HFFc6 (cell line): ENCODE measurements at places on chromosomes 16 and 17. TPM values are rescaled to one million over a fixed set of nuclear protein-coding genes. Genes with fewer than 3 reads are reported as not detected.

DNA sequence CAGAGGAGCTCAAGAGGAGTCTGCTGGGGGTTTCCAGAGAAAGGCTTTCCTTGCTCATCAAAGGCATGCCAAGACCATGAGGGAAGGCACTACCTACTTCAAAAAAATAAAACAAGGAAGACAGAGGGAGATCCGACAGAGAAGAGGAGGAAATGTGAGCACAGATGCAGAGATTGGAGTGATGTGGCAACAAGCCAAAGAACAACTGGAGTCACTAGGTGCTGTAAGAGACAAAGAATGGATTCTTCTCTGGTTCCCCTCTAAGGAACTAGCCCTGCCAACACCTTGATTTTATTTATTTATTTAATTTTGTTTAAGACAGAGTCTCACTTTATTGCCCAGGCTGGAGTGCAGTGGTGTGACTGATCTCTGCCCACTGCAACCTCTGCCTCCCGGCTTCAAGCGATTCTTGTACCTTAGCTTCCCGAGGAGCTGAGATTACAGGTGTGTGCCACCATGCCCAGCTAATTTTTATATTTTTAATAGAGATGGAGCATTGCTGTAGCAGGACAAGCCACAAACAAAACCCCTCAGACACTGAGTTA lies 13.8 kb upstream of the ACSF2 start:
- peaks cover 14% of the 10 kb centered on the region for H3K4me1 ChIP-seq
- H3K4me3 ChIP-seq = no peak overlapping the region
- peaks cover 8% of the 10 kb centered on the region for H3K27me3 ChIP-seq
- DNase-seq = no peak
- no peaks in the 10 kb centered on the region for H3K36me3 ChIP-seq

DNA sequence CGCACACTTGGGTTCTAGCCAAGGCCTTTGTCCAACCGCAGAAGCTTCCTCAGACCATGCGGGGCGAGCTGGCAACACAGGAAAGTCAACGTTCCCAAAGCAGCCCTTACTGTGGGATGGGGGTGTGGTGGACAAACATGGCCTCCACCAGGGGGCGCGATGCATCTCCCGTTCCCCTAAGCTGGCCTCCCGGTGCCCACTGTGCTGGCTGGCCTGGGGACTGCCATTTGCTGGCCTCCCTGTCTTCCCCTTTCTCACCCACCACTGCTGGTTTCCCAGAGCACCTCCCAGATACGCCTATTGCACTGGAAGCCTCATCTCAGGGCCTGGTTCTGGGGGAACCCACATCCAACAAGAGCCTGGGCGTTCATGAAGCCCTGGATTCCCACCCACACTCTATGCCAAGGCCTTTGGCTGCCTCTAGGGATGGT lies 145.3 kb downstream of the IRF8 start:
- no peak overlapping the region for H3K4me3 ChIP-seq
- no peak overlapping the region for H3K27ac ChIP-seq
- H3K36me3 ChIP-seq = no peaks in the 10 kb centered on the region

DNA sequence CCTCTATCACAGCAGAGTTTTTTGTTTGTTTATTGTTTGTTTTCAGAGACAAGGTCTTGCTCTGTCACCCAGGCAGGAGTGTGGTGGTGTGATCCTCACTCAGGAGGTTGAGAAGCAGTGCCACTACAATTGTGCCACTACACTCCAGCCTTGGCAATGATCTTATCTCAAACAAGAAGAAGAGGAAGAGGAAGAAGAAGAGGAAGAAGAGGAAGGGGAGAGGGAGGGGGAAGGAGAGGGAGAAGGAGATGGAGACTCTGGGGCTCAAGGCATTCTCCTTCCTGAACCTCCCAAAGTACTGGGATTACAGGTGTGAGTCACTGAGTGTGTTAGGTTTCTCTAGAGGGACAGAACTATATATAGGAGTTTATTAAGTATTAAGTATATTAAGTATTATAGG lies 17.1 kb upstream of the C17orf58 start:
- no peak overlapping the region for H3K27ac ChIP-seq
- peaks cover 4% of the 10 kb centered on the region; the same call in 1 of the 2 replicates for H3K4me1 ChIP-seq
- peaks cover 10% of the 10 kb centered on the region for H3K27me3 ChIP-seq
- H3K36me3 ChIP-seq = no peaks in the 10 kb centered on the region
- DNase-seq = no peak

- H3K36me3 ChIP-seq = peaks cover 19% of the 10 kb centered on the region; the same call in 1 of the 2 replicates
- DNase-seq = no peak
- no peak overlapping the region for H3K4me3 ChIP-seq
- H3K27me3 ChIP-seq = no peaks in the 10 kb centered on the region; the same call in 1 of the 2 replicates
Observed at GRCh38 chr17:74147966-74148365, 55.5 kb upstream of the RPL38 start.

TOX3 gene
- not detected in 3 replicates for total RNA-seq

BORCS6 gene
- 4.4 to 5.9 TPM (median 5.2 TPM) in 3 replicates for total RNA-seq

SDF2 gene
- total RNA-seq = 70.0 to 100 TPM (median 96.8 TPM) in 3 replicates

SCGB1C2 gene
- not detected in 3 replicates for total RNA-seq

CLDN9 gene
- total RNA-seq = not detected in 2 replicates

ATP5PD gene
- total RNA-seq = 356 to 365 TPM (median 362 TPM) in 3 replicates

CBLN1 gene
- not detected in 3 replicates for total RNA-seq
